ENCODE measurements at places on chromosomes 12 and 14.

- no peak for DNase-seq
Measured at GRCh38 chr12:24798335-24798734, 150.6 kb downstream of the BCAT1 start.

DNA sequence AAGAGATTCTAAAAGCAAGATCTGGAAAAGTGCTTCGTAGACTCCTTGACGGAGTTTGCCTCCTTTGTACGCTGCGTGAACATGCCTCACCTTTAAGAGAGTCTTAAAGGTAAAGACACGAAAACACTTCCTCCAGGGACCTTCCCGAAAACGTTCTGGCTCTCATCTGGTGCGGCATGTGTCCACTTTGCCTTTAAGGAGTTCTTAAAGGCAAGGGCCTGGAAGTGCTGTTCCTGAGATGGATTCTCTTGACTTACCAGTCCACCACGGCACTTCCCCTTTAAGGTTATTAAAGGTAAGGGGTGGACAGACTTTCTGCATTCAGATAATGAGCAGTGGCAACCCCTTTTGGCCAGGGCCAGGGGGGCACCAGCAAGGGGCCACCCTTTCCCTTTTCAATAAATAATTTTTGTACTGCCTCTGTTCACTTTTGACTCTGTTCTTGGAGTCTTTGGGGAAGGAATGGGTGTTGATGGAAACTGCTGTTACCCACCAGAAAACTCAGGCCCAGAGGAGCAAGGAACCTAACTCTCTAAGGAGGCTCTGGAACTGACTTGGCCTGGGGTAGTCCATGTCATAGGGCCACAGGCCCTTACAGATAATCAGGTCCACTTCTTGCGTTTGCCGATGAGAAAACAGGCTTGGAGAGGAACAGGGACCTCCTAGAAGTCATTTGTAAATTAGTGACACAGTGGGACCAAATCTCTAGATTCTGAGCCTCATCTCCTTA, 4.4 kb downstream of the REM2 start:
- peak; percentile 65 for DNase-seq

GRCh38 chr14:88866305-88866704, 41.9 kb downstream of the TTC8 start:
- DNase-seq, result no peak

GRCh38 chr12:3552726-3553045, 61.7 kb downstream of the PRMT8 start:
- no peak for DNase-seq

GRCh38 chr12:57943438-57944080, 2.2 kb downstream of the ATP23 start:
- DNase-seq, result no peak

GRCh38 chr14:35043046-35043445, 3.0 kb upstream of the FAM177A1 start:
- no peak for DNase-seq

DNA sequence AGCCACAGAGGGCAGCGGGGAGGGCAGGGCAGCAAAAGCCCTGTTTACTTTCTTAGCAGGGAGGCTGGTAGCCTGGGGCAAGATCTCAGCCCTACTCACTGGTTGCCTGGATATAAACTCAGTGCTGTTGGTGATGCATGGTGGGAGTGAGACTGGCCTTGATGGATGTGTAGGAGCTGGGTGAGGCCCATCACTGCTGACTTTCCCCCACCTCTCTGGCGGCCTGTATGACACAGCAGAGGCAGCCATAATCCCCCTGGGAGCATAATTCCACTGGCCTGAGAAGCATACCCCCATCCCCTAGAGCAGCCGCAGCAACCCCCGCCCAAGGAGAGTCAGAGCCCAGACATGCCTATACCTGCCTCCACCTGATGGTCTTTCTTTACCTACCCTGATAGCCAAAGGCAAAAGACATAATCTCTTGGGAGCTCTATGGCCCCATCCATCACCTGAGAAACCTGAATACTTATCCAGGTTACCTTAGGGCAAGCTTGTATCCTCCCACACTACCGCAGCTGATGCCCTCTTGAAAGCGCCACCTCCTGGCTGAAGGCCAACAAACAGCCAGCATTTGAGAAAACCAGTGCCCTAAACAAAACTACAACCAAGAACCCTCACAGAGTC, 59.3 kb downstream of the DNAI7 start:
- DNase-seq, result no peak

GRCh38 chr12:56082967-56083366, 3.0 kb downstream of the ERBB3 start:
- DNase-seq, result no peak

- DNase-seq, result peak; percentile 50
Measured at GRCh38 chr14:64880221-64881121, 764 bp upstream of the SPTB start.

GRCh38 chr12:9636851-9637206, 29.1 kb upstream of the KLRB1 start:
- DNase-seq, result peak; percentile 51

GRCh38 chr14:39469094-39469710, 37.0 kb upstream of the FBXO33 start:
- peak; percentile 68 for DNase-seq

DNA sequence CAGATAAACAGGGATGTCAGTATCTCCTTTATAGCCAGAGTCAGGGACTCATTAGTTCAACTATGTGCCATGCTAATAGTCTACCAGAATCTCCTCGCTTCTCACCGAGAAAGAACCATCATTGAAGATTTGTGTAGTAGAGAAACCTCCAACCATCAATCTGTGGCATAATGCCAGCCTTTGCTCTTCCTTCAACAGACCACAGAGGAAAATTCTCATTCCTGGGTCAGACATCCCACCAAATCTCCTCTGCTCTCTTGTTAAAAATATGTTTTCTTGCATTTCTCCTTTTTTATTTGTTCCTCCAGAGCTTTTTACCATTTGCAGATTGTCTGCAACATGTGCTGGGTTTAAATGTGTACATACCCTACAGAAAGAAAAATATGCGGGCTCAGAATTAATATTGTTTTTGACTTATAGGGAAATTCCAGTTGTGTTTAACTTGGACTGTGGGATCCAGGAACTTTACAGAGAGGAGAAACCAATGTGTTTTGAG, 64.9 kb downstream of the LLPH start:
- no peak for DNase-seq

DNA sequence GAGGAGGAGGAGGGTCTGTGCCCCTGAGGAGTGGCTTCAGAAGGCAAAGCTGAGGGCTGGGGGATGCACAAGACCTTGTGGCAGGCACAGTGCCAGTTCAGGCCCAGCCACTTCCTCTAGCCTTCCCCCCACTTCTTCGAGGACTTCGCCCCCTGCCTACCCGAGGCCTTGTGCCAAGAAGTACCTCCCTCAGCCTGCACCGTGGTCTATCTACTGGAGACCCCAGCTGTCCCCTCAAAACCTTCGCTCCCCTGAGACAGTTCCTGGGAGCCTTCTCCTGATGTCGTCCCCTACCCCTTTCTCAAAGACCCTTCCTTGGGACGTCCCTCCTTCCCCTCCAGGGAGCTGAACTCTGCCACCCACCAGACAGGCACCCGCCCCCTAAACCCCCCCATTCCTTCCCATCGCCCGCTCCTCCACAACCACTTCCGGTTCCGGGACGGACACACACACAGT, 604 bp downstream of the ZNF384 start:
- no peak for DNase-seq

DNA sequence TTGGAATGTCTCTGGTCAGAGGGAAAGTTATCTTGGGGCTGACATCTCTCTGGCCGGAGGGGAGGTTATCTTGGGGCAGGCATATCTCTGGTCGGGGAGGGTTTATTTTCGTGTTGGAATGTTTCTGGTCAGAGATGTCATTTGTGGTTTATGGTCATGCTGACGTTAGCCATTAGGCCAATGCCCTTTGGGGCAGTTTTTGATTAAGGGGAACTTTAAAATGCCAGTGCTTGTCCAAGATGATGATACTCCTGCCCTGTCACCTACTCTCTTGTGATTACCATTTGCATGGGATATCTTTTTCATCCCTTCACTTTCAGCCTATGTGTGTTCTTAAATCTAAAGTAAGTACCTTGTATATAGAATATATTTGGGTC, 29.0 kb upstream of the A2M start:
- DNase-seq, result no peak

DNA sequence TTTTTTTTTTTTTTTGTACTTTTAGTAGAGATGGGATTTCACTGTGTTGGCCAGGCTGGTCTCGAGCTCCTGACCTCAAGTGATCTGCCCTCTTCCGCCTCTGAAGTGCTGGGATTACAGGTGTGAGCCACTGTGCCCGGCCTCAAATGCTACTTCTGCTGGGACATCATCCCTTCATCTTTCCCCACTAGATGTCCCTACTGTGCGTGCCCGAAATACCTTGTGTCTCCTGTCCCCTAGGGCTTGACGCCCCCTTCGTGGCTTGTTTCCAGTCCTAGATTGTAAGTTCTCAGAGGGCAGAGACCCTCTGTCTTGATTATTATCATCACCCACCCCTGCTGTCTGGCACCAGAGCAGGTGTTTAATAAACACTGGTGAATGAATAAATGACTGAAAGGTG, 14.9 kb downstream of the CCDC63 start:
- DNase-seq, result no peak

DNA sequence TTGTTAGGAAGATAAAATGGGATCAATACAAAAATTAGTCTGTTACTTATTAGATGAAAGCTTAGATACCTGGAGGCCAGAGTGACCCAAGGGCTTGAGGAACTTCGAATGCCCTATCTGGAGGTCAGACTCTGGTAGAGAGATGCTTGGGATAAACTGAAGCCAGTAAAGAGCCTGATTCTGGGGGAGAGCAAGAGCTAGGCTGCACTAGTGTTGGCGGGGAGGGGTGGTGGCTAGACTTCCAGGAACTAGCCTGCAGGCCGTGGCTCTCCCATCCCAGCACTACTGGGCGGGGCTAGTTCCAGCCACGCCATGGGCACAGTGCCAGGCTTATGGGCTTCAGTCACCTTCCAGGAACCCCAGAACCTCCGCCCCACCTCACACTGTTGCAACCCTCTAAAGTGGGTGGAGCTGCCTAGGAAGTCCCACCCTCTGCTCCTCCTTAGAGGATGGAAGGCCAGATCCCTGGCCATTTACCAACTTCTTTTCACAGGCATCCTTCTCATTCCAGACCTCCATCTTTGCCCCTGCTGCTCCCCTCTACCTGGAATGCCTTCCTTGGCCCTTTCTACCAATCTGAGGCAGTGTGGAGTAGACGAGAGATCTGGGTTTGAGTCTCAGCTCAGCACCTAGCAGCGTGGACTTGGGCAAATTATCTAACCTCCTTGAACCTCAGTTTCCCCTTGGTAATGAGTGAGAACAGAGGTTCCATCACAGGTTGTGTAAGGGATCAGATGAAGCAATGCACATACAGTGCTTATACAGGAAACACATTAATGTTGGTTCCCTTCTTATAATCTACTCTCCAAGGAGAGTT, 6.3 kb upstream of the NFE2 start:
- DNase-seq, result no peak

DNA sequence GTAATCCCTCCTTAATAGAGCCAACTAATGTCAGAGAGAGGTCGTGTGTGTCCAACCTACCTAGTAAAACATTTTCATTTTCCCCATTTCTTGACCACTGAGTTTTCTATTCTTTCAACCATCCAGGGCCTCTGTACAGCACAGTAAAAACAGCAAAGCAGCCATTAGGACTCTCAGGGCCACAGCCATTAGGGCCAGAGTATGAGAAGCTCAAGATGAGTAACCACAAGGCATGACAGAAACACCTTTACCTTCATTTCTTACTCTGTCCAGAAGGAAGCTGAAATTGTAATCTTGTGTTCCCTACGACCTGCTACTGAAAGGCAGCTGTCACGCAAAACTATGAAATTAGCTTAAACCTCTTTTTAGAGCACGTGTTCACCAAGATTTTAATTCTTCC, 2.3 kb downstream of the SPPL3 start:
- no peak for DNase-seq

- no peak for DNase-seq
Measured at GRCh38 chr12:131861261-131862083, 33.0 kb upstream of the ULK1 start.

DNA sequence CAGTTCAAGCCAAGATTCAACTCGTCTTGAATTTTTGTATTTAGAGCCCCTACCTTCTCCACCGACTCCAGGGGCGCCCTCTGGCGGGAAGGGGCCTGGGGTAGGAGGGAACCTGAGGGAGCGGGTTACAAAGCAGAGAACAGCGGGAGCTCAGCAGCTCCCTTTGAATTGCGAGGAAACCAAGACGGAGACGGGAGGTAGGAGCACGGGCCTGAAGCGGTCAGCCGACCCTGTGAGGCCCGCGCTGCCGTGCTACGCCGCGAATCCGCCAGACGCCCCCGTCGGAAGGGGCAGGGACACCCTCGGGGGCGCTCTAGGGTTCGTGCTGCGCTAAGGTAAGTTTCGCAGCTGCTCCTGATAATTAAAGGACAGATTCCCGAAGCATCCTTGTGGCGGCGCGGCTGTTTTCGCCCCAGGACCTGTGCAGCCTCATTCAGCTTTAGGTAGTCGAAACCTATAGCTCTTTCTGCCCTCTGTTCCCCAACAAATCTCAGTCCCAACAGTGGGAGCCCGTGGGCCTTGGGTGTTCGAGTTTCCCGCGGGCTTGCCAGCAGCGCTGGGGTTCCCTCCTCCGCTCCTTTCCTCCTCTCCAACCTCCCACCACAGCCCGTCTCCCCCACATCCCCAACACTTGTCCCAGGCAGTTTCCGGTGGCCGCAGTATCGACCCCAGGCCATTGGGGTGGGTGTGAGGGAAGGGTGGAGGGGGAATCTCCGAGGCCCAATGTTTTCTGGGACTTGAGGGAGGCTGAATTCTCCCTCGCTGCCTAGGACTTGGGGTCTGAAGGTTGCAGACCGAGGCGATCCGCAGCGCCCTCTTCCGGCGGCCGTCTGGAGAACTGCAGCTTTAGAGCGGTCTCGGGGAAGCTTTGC, 5.1 kb upstream of the NKX2-1 start:
- DNase-seq, result peak; percentile 53

DNA sequence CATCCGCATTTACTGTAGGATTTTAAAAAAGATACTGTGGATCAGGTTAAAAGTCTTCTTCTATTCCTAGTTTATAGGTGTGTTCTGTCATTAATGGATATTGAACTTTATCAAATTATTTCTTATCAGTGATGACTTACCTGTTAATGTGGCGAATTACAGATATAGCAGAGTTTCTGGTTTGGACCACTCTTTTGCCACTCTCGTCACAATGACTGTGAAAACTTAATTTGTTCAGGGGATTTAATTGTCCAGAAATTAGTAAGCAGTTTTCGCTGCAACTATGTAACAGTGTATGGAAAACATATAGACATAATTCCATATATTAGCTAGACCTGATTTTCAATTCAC, 14.9 kb downstream of the COCH start:
- DNase-seq, result no peak

DNA sequence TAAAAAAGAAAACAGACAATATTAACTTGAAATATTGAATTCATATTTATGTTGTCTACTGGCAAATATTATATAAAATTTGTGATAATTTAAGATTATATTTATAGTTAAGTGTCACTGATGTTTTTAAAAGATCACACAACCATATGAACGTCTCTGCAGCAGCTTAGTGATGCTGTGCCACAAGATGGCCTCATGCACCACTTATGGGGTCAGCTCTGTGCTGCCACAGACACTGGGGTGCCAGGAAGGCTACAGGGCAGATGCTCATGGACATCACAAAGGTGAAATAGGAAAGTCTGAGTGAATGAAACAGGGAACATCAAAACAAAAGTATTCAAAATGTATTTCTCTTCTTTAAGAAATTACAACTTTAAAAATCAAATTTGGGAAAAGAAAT, 13.1 kb downstream of the ATXN3 start:
- DNase-seq, result peak; percentile 11

GRCh38 chr12:120064054-120064940, 52.3 kb downstream of the RAB35 start:
- DNase-seq, result no peak

GRCh38 chr14:66884149-66884548, 305.1 kb upstream of the GARIN2 start:
- DNase-seq, result no peak

Data from NCI-H82 (cell line).